Prostate gland (tissue), 2 donors: ENCODE measurements at places on chromosomes 2 and 18. TPM values are rescaled to one million over a fixed set of nuclear protein-coding genes. Genes with fewer than 3 reads are reported as not detected.

Gene MORN2
- 34.2 TPM for total RNA-seq

Gene SAP130
- total RNA-seq = 21.9 TPM

Gene IL36RN
- total RNA-seq = not detected

Gene ASXL3
- 5.1 TPM for total RNA-seq

Gene TET3
- 13.8 TPM for total RNA-seq

Gene MAP3K19
- not detected for total RNA-seq

Gene CIDEA
- total RNA-seq = not detected

Gene TXNDC2
- total RNA-seq = 3.6 TPM

Gene ABCG5
- total RNA-seq = not detected

Gene RAPGEF4
- total RNA-seq = 31.0 TPM

Gene EVX2
- 1.6 TPM for total RNA-seq

Gene SERPINB10
- not detected for total RNA-seq

Gene RMC1
- total RNA-seq = 12.0 TPM

Gene HOXD8
- 10.4 TPM for total RNA-seq

Gene FOXI3
- total RNA-seq = not detected

Gene IL18R1
- 0.91 TPM for total RNA-seq

Gene GPR55
- total RNA-seq = 3.0 TPM

Gene CCDC138
- total RNA-seq = 4.5 TPM

Gene GCKR
- total RNA-seq = not detected

Gene GALNT3
- 69.9 TPM for total RNA-seq

Gene TDRD15
- total RNA-seq = 1.9 TPM

Gene NLRC4
- 1.1 TPM for total RNA-seq

Gene PLB1
- total RNA-seq = 9.6 TPM

Gene CHRNG
- total RNA-seq = not detected

Gene DUSP19
- 2.1 TPM for total RNA-seq

Gene MRO
- total RNA-seq = 64.8 TPM

Gene CAPN14
- total RNA-seq = 0.80 TPM

Gene CDK5R2
- not detected for total RNA-seq

Gene RASGRP3
- total RNA-seq = 0.73 TPM

Gene TGFA
- total RNA-seq = 3.7 TPM

Gene TM4SF20
- total RNA-seq = not detected

Gene AGXT
- not detected for total RNA-seq

Gene TMEM87B
- total RNA-seq = 60.7 TPM

Gene IGFBP2
- total RNA-seq = 250 TPM

Gene CCDC85A
- total RNA-seq = 1.5 TPM

Gene SLC14A1
- 31.8 TPM for total RNA-seq

Gene MDH1B
- total RNA-seq = 0.82 TPM

Gene NT5DC4
- not detected for total RNA-seq

Gene FBXO36
- 5.6 TPM for total RNA-seq

Gene ITSN2
- total RNA-seq = 45.7 TPM

Gene GALNT5
- 2.0 TPM for total RNA-seq

Gene KCNG2
- total RNA-seq = not detected

Gene SKOR2
- 1.1 TPM for total RNA-seq

Gene MAP4K4
- total RNA-seq = 107 TPM

Gene SGPP2
- total RNA-seq = 3.7 TPM

Gene GALM
- total RNA-seq = 5.6 TPM

Gene MARCHF4
- not detected for total RNA-seq

Gene ANKRD53
- 0.36 TPM for total RNA-seq

Gene CCDC68
- total RNA-seq = 20.8 TPM

Gene TTN
- total RNA-seq = 36.8 TPM

Gene PPP1R1C
- total RNA-seq = 5.9 TPM

Gene AQP12B
- total RNA-seq = not detected

Gene NMUR1
- total RNA-seq = 1.1 TPM

Gene SLC5A7
- total RNA-seq = 0.17 TPM
